AG08395 (cell line): ENCODE measurements at places on chromosomes 7 and 10.

- DNase-seq: peak; percentile 17
These were observed 63.6 kb downstream of the RGS10 start for GRCh38 chr10:119478811-119479341.

DNA sequence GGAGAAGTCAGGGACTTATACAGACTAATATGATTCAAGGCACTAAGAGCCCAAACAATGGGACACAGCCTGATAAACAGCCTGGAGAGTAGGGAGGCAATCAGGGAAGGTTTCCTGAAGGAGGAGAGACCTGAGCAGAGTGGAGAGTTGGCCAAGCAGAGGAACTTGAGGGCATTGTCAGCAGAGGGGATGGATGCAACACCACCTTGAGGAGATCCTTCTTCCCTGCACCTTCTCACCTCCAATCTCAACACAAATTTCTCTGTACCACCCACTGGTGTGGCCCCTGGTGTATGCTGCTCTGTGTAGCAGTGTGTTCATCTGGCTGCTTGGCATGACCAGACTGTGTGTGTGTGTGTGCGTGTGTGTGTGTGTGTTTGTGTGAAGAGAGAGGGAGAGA, 146.2 kb downstream of the WDR11 start:
- no peak for DNase-seq

DNA sequence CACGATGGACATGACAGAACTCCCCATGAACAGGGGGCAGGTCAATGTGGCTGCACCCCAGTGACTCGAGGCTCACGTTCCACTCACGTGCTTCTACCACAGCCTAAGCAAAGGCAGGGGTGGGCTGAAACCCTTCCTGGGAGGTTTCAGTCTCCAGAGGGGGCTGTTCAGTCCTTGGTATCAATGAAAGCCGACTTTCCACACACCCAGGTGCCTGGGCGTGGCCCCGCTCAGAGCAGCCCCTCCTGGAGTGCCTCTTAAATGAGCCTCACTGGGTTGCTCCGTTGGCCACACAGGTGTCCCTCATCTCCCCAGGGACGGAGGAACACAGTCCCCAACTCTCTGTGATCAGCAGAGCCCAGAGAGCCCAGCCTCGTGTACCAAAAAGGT, 90.5 kb upstream of the PDGFA start:
- DNase-seq: no peak

DNA sequence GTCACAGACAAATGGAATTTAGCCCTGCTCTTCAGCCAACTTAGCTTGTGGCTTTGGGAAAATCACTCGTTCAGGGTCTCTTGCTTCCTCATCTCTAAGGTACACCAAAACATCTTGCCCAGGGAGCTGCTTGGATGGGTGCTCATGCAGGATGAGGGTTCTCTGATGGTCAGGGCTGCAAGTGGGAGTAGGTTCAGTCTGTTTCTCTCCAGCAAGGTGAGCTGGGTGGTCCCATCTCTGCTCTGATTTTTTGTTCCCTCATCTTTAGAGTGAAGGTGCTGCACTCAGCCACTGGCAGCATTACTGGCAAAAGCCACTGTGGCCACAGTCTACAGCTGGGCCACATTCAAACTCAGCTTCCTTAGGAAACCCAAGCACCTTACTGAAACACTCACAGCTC, 149.9 kb upstream of the GPR26 start:
- no peak for DNase-seq

DNA sequence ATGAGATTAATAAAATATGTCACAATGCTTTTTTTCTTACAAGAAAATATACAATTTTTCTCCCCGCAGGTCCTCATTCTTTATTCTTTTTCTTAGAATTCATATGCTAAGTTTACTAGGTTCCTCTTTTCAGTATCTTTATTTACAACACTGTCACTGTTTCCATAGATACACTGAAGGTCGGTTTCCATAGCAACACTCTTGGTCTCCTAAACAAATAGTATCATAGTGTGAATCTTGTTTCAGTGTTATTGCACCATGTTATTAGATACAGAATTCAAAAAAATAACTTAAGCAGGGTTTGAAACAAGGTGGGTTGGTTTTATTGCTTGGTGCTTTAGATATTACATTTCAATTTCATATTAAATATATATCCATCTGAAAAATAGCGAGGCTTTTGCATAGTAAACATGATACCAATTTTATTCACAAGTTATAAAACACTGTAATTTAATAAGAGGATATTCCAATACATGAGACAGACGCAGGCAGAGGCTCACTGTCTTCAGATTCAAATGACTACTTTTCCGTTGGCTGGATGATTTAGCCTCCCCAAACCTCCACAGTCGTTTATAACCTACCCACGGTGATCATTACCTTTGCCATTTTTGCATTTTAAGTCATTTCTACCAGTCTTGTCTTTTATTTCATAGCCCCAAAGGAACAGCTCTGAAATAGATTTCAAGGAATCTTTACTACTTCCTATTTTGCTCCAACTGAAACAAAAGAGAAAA, 88.9 kb upstream of the KLF6 start:
- peak; percentile 36 for DNase-seq

- no peak for DNase-seq
These were observed 50.1 kb downstream of the PLPP4 start for GRCh38 chr10:120507175-120507574.

DNA sequence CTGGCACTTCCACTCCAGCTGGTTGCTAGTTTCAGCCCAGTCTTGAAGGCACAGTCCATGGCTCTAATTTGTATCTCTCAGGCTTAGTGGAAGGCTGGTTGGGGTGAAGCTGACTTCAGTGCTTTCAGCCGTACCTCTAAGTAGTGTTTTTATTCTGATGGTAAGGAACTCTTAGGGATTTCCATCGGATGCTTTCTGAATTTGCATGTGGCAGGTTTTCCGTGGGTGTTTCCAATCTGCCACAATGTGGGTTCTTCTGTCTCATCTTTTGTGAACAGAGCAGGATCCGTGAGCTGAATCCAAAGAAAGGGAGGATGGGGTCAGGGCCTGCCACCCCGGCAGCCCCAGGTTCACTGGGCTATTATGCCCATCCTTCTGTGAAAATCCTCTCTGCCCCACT, 607.9 kb upstream of the MKI67 start:
- no peak for DNase-seq

- DNase-seq: no peak
These were observed 18.8 kb upstream of the TLL2 start for GRCh38 chr10:96532523-96532922.

DNA sequence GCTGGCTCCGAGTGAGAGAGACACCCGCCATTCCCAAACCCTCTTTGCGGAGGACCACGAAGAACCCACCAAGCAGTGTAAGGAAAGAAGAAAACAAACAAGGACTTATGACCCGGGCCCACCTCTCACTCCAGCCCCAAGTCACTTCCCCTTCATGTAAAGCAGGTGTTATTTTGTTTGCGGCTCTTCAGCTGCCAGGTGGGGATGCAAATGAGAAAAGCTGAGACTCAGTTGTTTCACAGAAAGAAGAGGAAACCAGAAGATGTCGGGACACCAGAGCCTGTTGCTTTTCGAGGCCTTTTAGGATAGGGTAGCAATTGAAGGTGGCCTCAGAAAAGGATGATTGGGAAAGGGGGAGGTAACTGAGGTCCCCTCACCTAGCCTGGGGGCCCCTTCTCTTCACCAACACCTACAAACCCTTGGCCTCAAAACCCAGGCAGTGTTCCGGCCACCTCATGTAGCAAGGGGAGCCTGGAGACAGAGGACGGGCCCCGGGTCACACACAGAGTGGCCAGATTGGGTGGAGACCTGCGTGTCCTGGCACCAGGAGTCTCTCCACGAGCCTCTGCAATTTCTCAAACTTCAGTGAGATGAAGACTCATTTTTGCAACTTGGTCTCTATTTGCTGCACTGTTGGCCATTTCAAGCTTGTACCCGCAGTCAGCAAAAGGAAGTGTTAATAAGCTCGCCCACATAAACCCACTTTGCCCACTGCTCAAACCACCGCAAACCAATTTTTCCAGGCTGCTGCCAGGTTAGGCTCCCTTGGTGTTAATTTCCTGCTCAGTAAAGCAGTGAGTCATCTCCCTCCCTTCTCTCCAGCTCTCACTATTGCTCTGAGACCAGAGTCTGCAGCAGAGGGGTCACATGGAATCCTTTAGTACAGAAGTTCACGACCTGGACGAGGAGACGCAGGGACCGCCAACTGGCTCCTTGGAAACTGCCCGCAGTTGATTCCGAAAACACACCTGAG, 45.5 kb downstream of the AOC1 start:
- no peak for DNase-seq

DNA sequence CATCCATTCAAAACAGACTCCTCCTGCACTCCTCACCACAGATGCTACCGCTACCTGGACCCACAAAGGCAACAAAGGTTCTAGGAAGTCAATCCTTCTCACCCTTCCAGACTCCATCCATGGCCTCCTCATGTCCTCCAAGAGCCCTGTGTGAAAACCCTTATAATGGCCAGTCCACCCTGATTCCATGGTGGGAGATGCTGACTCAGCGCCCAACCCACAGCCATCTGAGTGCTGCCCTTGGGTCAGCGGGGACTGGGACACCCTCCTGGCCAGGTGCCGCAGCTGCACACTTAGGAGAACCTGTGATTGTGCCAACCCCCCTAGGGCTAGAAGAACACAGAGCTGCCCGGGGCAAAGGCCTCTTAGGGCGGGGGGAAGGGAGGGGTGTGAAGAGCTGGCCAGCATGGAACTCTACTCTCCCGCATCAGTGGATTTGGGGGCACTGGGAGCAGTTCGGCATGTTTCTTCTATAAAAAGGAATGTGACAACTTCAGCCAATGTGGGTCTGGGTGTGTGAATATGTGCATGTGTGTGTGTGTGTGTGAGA, 25.4 kb downstream of the TMEM273 start:
- DNase-seq: no peak

DNA sequence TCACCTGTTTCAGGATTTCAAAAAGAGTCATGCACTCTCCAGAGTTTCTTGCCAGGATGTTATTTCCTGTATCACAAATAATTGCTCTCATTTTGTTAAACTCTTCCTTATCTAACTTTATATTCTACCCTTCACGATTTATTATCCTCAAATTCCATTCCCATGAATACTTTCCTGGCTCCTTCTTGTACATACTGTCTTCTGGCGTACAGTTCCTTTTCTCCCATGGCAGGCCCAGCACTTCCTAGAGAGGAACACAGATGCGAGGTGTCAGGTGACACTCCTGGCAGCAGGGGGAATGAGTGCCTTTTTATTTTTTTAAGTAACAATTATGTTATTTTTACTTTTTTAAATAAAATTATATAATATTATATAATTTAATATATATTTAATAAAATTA, 411.9 kb downstream of the TFEC start:
- DNase-seq: peak; percentile 18

GRCh38 chr10:77936697-77937567, 10.4 kb upstream of the DLG5 start:
- no peak for DNase-seq

- no peak for DNase-seq
These were observed 1151.1 kb downstream of the TYW1 start for GRCh38 chr7:68147614-68148238.

DNA sequence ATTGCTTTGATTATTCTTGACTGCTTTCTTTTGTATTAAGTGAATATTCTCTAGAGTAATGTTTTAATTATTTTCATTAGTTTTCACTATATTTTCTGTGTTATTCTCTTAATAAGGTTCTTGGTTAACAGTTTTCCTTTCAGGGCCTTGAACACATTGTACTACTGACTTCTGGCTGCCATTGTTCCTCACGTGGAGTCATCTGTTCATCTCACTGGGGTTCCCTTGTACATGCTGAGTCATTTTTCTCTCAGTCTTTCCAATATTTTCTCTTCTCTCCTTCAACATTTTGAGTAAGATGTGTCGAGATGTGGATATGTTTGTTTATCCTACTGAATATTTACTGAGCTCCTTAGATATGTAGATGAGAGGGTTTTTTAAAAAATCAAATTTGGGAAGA, 400.7 kb downstream of the TCERG1L start:
- no peak for DNase-seq

GRCh38 chr10:72883861-72884260, 9.7 kb upstream of the OIT3 start:
- DNase-seq: no peak

- no peak for DNase-seq
These were observed 8.1 kb downstream of the ABHD11 start for GRCh38 chr7:73730485-73730884.

DNA sequence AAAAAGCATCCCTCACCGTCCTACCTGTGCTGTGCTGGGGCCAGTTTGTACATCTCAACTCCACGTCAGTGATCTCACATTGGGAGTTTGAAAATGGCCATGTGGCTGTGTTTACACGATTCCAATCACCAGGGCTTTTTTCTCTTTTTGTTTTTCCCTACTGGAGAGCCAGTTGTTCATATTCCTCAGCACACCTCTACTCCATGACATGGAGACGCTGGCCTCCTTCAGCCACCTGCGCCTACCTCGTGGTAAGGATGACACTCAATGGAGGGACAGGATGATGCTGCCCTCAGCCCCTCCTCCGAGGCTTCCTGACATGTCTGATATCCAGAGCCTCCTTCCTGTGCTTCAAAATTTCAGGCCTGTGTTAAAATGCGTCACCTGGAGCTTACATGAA, 10.3 kb downstream of the CLRN3 start:
- no peak for DNase-seq

- DNase-seq: no peak
These were observed 378.5 kb downstream of the CCSER2 start for GRCh38 chr10:84706875-84707274.

GRCh38 chr10:44818041-44818649, 93.0 kb upstream of the TMEM72 start:
- no peak for DNase-seq

GRCh38 chr7:20798694-20799121, 12.0 kb upstream of the SP8 start:
- DNase-seq: no peak

GRCh38 chr10:103058034-103058433, 135.0 kb downstream of the NT5C2 start:
- no peak for DNase-seq

DNA sequence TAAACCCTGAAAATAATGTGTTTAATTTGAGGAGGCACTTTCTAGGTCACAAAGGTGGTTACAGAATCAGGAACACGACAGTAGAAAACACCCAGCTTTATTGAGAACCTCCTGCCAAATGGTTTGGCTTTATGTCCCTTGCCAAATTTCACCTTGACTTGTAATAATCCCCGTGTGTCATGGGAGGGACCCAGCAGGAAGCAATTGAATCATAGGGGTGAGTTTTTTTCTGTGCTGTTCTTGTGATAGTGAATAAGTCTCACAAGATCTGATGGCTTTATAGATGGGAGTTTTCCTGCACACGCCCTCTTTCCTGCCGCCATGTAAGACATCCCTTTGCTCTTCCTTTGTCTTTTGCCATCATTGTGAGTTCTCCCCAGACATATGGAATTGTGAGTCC, 193.8 kb upstream of the KLF6 start:
- no peak for DNase-seq

- no peak for DNase-seq
These were observed 16.6 kb downstream of the PIP4K2A start for GRCh38 chr10:22697800-22698199.
